ENCODE measurements at places on chromosomes 3 and 15.

GRCh38 chr15:60590935-60591495, 112.1 kb upstream of the ICE2 start:
- no peak for DNase-seq

DNA sequence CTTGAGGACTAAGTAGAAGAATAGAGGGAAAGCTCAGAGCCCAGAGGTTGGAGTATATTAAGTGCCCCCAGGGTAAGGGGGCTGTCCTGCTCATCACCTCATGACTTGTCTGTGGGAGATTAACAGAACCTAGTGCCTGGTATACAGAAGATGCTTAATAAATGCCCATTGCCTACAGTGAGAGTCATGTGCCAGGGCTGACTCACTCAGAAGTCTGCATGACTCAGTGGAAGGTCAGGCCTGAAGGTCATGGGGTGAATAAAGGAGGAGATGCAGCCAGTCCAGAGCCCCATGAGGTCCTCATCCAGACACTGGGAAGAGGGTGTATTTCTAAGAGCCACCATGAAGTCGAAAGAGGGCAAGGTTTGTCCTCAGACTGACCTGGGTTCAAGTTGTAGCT, 62.5 kb upstream of the TLE3 start:
- DNase-seq, result no peak

GRCh38 chr3:72579191-72579580, 269.1 kb downstream of the SHQ1 start:
- DNase-seq, result no peak

GRCh38 chr3:124558991-124559845, 171.0 kb upstream of the UMPS start:
- peak; percentile 76 for DNase-seq

- DNase-seq, result no peak
Observed at GRCh38 chr3:152899306-152899705, 64.4 kb downstream of the P2RY1 start.

DNA sequence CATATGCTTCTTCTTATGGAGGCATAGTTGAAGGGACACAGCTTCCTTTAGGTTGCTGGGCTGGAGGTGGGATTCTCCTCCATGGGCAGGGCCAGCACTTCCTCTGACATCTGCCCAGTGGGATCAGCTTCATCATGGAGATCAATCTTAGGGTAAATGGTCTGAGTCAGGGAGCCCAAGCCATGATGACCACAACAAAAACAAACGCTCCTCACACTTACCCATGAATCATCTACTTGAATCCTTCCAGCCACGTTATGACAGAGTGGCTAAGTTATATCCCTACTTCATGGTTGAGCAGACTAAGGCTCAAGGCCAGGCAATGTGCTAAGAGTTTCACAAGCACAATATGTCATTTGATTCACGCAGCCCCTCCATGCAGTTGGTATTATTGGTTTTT, 87.2 kb upstream of the NMNAT3 start:
- DNase-seq, result no peak

DNA sequence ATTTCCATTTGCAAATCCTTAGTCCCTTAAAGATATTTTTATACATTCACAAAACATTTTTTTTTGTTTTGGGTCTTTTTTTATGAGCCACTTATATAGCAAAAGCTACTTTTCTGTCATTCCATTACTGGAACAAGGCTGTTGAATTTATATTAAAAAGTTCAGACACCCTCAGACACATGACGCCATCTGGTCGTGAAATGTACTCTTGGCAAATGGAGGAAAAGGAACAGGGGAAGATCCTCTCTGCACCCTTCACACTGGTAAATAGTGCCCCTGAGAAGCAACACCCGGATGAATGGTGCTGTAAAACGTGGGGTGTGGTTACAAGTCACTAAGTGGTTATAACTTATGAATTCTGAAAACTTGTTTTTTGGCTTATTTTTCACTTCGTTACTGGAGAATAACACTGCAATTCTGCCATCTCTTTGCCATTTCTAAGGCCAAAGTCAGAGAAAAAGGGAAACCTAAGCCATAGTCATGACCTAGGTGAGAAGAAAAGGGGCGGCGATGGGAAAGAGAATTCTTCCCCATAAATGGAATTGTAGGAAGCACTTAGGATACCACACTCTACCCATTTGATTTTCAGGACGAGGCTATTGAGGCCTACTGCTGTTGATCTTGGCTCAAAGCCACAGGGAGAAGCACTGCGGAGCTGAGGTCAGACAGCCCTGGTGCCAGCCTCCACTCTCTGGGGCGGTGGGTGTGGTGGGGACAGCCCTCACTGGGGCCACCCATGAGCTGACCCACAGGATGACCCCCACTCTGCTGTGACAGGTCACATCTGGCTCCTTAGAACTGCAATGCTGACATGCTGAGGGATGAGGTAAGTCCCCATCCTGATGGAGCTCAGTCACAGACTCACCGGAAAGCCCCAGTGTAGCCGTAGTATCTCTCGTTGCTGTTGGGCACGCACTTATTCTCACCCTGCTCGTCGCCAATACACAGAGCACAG, 21.9 kb downstream of the LTF start:
- DNase-seq, result no peak

DNA sequence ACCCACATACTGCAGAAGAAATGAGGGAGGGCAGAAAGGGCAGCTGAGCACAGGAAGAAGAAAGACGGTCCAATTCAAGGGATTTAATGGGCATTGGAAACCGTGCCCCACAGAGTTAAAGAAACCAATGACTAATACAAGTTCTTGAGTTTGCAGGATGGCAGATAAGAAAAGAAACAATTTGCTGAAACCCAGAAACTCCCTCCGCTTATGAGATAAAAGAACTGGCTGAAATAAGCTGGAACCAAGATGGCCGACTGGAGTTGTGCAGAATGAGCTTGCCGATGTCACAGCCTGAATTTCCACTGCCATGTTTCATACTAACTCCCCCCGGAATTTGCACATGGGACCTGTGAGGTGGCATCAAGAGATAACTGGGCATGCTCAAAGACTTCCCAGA, 47.1 kb downstream of the SCAP start:
- no peak for DNase-seq

GRCh38 chr15:57784081-57784511, 77.6 kb downstream of the POLR2M start:
- no peak for DNase-seq

GRCh38 chr3:186888569-186888968, 41.8 kb upstream of the ST6GAL1 start:
- no peak for DNase-seq

GRCh38 chr3:116020495-116020894, 397.2 kb downstream of the GAP43 start:
- no peak for DNase-seq

DNA sequence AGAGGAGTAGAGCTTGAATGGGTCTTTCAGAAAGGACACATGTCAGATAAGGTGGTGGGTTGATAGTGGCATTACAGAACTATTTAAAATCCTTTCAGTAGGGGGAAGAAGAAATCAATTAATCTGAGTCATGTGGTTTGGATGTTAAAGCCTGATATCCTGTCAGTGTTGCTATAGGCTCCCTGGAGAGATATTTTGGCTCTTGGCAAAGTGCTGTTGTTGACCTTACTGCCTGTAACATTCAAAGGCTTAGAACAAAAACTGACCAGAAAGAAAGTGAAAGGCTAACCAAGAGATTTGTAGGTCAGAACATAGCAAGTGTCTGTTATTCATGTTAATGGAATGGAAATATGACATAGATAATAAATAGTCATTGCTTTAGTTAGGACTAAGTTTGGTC, 552.9 kb downstream of the DIPK2A start:
- DNase-seq, result no peak

DNA sequence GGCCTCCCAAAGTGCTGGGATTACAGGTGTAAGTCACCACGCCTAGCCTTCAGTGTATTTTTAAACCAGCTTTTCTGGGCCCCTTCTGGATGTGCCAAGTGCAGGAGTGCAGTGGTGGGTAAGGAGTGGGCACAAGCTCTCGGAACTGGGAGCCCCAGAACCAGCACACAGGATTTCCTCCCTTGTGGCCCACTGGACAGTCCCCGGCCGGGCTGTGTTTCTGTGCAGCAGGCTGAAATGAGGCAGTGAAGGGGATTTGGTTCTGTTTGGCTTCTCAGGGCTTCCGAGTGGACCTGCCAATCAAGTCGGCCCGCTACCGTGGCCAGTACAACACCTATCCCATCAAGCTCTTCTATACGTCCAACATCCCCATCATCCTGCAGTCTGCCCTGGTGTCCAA, 14.4 kb downstream of the SEC61A1 start:
- DNase-seq, result no peak

- no peak for DNase-seq
Observed at GRCh38 chr3:145936971-145937370, 224.0 kb downstream of the PLOD2 start.

DNA sequence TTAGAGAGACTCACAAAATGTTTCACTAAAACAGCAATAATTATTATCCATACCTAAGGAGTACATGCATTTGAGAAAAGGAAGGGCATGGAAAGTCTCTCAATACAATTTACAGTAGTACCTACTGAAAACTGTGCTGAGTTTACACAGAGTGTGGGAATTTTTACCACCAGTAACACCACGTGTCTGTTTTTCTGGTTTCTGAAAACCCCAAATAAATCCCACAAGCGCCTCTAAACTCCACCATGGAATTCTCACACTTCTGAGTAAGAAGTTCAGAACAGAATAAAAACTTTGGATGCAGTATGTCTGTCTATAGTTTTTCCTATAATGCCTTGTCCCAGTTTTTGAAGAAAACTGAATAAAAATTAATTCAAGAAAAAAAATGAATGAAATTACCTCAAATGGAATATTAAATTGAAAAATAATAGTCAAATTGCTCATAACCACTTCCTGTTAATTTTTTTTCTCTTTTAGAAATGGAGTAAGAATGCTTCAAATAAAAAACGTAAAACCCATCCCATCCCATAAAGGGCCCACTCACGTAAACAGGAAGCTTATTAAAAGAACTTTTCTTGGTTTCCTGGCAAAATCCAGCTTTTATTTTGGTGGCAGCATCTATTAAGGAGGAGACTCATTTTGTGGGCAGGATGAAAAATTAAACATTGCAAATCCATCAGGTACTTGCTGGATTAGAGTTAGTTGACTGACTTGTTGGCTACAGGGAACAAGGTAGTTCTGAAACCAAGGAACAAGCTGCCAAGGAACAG, 378.1 kb downstream of the TIGIT start:
- DNase-seq, result no peak

GRCh38 chr3:150132101-150132749, 161.5 kb upstream of the PFN2 start:
- no peak for DNase-seq

DNA sequence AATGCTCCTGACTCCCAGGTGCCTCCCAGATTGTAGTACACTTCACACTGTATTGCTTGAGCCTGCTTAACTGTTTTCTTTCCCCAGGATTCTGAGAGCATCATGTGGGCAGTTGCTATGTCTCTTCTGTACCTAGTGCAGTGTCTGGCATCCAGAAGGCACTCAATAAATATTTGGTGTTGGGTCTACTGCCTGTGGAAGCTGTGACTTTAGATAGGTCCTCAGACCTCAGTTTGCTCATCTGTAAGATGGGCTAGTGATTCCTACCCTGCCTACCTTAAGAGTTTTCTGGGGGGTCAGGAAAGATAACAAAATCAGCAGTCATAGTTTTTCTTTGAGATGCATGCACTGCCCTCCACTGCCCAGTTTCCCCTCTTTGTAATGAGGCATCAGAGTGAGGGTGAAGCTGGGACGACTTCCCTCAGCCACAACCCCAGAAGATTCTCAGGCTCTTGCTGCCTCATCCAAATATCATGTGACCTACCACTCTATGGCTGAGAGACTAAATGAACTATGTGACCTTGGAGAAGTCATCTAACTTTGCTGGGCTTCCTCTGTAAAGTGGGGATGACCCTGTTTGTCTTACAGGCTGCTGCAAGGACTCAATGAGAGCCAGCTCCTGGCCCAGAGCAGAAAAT, 50.4 kb downstream of the ATP2B2 start:
- no peak for DNase-seq

DNA sequence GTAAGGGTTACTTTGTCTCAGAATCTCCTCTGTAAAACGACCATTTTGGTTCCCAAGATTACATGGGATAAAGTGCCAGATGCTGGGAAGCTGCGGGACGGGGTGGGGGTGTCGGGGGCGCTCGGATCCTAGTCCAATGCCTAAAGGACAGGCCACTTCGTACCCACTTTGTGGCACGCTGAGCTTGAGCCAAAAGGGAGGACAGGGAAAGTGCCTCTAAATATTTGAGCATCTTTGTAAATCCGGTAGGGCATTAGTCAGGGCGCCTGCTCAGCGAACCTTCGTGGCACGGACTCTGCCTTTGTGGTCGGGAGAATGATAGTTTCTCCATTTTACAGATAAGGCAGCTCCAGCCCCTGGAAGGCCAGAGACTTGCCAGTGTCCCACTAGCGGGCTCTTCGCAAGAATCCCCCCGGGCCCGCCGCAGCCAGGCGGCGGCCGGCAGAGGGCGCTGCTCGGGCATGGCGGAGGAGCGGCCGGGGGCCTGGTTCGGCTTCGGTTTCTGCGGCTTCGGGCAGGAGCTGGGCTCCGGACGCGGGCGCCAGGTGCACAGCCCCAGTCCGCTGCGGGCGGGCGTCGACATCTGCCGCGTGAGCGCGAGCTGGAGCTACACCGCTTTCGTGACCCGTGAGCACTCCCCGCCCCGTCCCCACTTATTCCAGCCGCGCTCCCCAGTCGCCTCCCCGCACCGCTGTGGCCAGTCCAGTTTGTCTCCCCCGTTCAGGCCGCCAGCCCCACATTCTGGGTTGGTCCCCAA, 1.8 kb downstream of the RCCD1 start:
- peak; percentile 63 for DNase-seq

GRCh38 chr3:79766496-79767193, 1.2 kb downstream of the ROBO1 start:
- DNase-seq, result no peak

- no peak for DNase-seq
Observed at GRCh38 chr3:115689928-115690327, 66.6 kb downstream of the GAP43 start.

DNA sequence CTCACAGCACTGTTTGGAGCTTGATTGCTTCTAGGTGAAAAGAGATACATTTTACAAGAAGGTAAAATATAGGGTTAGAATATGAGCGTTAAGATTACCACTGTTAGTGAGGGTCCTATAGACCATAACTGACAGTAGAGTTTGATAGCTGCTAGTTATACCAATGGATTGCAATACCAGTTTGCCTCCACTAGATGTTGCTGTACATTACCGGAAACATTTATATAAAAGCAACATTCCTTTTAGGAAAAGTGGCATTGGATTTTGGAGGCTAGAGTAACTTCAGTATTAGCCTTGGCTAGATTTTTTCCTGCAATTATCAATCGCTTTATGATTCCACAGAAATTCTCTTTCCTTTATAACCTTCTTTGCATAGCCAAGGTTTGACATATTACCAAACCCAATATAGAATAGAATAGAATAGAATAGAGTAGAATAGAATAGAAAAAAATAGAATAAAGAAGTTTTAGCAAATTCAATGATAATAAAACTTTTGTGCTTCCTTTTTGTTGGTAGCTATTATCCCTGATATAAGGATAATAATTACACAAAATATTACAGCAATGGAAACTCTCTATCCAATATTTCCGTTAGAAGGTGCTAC, 1093.6 kb upstream of the ALCAM start:
- DNase-seq, result no peak

DNA sequence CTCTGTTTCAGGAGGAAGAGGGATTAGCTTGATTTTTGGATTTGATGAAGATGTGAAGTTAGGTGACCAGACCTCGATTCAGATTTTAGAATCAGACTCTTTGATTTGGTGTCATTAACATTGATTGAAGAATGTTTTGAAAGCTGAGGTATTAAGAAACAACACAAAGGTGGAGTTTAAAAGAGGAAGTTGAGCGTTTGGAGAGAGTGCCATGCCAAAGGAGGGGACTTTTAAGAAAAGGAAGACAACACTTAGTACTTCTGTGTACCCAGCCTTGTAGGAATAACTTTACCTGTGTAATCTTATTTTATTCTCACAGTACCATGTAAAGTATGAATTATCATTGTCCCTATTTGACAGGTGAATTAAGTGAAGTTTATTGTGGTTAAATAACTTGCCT, 34.4 kb downstream of the PPARG start:
- DNase-seq, result no peak
